GM18507 (cell line): ENCODE measurements at places on chromosomes 1 and 21.

DNA sequence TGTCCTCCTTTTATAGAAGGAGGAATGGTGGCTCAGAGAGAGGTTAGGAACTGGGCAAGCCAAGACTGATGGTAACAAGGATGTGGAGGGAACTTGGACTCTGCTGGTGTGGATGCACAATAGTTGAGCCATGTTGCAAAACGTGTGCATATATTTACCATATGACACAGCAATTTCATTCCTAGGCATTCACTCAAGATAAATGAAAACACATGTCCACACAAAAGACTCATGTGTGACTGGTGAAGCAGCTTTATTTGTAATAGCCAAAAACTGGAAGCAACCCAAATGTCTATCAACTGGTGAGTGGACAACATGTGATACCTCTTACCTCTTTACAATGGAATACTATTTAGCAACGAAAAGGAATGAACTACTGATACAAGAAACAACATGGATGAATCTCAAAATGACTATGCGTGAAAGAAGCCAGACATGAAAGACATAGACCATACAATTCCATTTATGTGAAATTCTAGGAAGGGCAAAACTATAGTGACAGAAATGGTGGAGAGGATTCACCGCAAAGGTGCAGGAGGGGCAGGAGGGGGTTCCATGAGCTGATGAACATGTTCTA is 36.2 kb downstream of the CAMK2N1 start:
- no peak for DNase-seq

GRCh38 chr1:173280899-173281660 is 73.9 kb upstream of the TNFSF4 start:
- DNase-seq: no peak

DNA sequence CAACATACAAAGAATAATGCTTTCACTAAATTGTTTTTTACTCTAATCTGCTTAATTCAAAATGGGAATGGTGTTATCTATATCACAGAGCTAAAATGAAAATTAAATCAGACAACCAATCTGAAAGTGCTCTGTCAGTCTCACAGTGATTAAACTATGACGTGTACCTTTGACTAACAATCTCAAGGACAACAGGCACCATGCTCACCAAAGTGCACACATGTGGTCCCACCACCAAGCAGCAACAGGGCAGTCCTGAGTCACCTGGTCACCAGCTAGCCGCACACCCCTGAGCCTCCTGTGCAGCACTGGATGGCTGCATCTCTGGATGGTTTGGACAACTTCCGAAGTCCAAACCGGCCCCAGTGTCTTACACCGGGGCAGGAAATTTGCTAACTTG is 54.5 kb upstream of the NADK start:
- no peak for DNase-seq

GRCh38 chr1:147600119-147601111 is 59.1 kb downstream of the BCL9 start:
- DNase-seq: no peak

GRCh38 chr1:75795703-75796193 is 934 bp upstream of the MSH4 start:
- no peak for DNase-seq

GRCh38 chr1:54997711-54997986 is 1.1 kb upstream of the BSND start:
- no peak for DNase-seq

- DNase-seq: no peak
These were observed 1882.9 kb downstream of the NCAM2 start for GRCh38 chr21:22881131-22881530.

DNA sequence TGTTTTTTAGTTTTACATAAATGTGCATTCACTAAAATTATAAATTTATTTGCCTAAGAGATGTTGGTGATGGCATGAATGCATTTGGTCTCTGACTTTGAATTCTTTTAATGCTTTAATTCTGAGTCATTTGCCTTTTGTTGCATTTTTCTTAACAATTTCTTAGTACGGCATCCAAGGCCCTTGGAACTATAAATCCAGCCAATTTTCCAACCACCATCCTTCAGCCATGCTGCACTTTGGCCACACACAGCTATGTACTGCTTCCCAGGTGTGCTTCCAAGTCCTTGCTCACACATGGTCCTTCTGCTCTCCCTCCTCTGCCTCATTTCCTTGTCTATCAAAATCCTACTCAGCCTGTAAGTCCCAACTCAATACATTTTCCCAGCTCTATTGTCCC is 161.0 kb downstream of the DHRS3 start:
- no peak for DNase-seq

GRCh38 chr21:30153697-30154340 is 12.8 kb downstream of the CLDN17 start:
- DNase-seq: no peak

DNA sequence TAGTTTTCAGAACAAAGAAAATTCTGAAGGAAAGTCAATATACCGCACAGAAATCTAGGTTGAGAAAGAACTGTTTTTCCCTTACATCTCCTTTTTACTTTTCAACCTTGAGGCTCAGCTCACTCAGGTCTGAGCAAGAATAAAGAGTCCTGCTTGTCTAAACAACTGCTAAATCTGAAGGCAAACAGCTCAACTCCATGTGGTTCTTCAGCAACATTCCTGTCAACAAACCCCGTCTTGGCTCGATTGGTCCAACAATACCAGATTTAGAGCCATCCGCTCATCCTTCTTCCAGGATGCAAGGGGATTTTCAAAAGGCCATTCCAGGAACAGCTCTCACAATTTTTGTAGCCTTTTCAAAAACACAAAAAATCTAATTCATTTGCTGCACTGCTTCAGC is 119.8 kb downstream of the HLCS start:
- DNase-seq: no peak

DNA sequence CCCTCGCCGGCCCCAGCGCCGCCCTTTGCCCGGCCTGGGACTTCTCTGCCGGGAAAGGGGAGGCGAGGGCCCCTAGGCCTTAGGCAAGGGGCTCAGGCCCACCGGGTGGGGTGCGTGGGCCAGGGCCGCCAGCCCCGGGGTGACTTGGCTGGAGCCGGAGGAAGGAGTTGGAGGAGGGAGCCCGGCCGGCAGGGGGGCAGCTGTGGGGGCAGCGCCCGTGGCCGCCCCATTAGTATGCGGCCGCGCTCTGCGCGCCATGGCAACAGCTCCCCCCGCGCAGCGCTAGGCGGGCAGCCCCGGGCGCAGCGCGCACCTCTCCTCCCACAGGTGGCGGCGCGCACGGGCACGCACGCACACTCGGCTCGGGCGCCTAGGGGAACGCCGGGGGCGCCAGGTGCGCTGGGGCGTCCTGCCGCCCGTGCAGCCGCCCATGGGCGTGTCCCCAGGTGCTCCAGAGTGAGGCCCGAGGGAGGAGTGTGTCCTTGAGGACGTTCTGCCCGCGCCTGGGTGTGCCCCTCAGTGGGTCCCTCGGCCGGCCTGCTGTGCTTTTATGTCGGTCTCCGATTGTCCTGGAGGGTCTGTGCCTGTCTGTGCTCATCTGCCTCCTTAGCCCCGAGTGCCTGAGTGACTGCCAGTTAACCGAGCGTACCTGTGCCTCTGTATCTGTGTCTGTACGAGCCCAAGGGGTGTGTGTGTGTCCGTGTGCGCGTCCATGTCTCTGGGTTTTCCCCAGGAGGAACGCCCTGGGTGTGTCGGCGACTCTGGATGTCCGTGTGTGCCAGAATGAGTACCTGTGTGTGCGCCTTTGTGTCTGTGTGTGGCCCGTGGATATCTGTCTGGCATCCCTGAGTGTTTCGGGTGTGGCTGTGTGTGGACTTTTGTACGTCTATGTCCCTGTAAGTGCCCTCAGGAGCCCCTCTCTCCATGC is 38.2 kb upstream of the WASF2 start:
- DNase-seq: peak; percentile 17

DNA sequence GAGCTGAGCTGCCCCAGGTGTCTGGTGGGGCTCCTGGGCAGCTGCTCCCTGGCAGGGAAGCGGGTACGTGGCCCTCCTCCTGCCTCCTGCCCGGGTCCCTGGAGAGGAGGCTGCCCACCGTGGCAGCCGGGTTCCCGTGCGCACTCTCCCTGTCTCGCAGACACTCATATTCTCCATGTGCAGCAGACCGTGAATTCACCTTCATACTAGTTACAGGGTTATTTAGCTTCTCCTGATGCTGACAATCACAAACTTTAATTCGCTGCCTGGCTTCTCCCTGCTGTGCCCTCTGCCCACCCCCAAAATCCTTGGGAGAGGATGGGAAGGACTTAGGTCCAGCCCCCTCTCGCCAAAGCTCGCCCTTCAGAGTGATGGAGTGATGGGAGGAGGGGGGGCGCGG is 95.3 kb downstream of the CASZ1 start:
- DNase-seq: no peak

GRCh38 chr1:7582460-7582972 is 188.6 kb upstream of the VAMP3 start:
- DNase-seq: no peak

- DNase-seq: no peak
These were observed 516 bp downstream of the TBX15 start for GRCh38 chr1:118987468-118988185.

DNA sequence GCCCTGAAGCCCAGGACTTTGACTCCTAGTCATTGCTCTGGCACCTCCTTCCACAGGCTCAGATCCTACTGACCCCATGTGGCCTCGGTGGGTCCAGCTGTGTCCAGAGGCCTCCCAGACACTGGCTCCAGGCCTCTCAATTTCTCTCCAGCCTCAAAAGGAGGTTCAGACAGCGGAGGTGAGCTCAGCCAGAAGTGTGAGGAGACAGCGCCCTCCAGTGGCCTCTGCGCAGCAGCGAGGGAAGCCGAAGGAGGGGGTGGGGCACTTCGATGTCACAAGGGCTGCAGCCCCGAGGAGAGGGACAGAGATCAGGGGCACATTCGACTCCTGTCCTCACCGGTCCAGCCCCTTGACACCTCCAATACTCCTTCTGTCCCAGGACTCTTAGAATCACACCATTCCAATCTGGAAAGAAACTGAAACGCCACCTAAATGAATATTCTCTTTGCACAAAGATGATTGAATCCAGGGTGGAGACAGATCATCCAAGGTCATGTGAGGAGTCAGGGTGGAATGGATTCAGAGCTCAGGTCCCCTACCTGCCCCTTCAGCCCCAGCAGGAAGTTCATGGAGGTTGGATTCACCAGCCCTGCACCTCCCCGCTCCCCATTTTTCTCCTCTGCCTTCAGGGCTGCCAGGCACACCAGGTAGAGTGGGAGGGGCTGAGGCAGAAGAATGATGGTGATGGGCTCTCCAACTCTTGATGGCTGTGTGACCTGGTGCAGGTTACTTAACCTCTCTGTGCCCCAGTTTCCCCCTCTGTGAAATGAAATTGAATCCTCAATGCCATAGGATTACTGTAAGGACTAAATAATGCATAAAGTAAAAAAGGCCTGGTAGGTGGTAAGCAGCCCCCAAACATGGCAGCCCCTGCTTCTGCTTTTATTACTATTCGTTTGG is 34.8 kb upstream of the ZBTB40 start:
- peak; percentile 54 for DNase-seq

- DNase-seq: no peak
These were observed 121.3 kb downstream of the HUNK start for GRCh38 chr21:31993826-31994825.

DNA sequence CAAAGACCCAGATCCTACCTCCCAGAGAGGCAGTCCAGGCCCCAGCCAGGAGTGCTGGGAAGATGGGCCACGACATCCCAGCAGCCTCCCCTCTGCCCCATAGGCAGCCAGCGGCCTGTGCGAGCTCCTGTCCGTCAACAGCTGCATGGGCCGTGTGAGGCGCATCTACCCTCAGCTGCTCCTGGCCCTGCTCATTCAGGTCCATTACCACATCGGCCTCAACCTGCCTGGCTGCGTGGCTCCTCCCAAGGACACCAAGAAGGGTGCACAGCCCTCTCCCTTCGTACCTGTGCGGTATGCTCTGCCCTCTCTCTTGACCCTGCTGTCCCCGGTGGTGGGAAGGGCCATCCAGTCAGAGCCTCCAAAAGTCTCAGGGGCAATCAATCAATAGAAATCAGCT is 29.5 kb upstream of the TTC4 start:
- DNase-seq: no peak

DNA sequence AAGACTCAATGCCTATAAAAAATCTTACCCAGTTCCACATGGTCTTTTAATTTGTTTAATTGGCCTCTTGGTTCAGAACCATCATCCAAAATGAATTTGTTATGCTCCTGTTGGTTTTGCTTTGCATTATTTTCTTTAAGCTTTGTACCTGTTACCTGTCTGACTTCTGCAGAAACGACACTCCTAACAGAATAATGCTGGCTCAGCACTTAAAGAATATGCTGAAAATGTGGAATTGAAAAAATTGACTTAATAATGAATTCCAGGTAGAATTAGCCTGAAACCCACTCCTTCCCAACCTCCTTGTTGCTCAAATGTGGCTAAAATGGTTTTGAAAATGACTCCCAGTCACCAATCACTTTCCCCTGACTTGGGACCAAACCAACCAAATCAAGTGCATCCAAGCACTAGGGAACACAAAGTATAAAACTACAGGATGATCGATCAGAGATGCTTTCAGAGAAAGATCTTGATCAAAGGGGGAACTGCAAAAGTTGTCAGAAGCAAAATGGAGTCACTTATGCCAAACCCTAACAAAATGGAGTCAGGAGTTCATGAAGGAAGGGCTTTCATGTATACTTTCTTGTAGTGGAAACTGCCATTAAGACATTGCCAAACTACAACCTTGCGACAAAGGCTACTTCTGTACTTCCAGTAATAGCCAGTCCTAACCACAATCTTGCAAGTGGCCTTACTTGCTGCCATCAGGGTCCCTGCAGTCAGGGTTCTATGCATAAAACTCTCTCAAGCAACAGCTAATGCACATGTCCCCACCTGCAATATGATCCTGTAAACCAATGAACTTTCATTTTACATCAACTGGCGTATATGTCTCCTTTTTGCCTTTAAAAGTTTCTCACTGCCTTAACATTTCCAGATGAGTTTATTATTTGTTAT is 5.4 kb downstream of the GBP7 start:
- DNase-seq: no peak

DNA sequence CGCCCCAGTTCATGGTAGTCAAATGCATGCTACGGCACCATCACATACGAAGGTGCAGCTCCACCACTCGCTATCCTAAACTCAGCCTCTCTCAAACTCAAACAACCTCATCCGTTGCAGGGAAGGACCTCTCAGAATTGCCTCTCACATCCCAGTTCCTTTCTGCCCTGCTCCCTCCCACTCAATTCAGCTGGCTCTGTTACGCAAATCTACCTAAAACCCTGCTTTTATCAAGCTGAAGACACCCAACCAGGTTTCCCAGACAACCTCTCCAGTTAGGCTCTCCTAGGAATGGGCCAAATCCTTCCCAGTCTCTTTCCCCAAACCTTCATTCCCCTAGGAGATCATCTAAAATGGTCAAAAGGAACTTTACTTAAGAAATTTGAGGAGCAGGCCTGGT is 62.9 kb downstream of the CLSTN1 start:
- DNase-seq: no peak
